ENCODE measurements at places on chromosomes 1 and 21.

- DNase-seq: no peak
Measured at GRCh38 chr21:42374864-42375499, 8.6 kb upstream of the TFF1 start.

- no peak for DNase-seq
Measured at GRCh38 chr1:214615109-214615508, 12.1 kb downstream of the CENPF start.

GRCh38 chr1:230834292-230834691 is 34.0 kb downstream of the C1orf198 start:
- no peak for DNase-seq

DNA sequence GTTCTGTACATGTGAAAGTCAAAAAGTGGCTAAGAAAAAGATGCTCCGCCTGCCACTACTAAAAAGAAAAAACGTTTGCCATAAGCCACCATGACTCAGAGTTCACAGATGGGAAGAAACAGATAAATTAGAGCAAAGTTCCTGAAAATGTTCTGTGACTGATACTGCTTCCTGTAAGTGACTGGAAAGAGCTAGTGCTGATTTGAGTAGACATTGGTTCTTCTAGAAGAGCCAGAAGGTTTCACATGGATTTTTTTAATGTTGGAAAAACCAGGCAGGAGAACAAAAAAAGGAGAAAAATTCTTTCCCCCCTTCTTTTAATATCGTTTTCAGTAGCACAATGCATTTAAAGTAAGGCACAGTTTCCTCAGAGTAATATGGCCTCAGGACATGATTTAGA is 221.4 kb downstream of the HLX start:
- DNase-seq: no peak

DNA sequence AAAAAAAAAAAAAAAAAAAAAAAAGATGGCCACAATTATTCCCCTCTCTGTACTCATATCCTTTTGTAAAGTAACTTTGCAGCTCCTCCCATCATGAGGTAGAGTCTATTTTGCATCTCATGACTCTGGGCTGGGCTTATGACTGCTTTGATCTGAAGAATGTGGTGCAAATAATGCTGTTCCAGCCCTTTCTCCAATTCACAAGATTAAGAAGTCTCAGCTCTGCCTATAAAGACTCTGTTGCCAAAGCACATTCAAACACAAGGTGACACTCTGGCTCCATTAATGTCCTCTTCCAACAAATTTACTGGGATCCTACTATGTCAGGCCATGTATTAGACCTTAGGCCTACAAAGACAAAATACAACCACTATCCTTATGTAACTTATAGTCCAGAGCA is 64.8 kb upstream of the PTCH2 start:
- no peak for DNase-seq

GRCh38 chr21:18951271-18952038 is 547.9 kb upstream of the TMPRSS15 start:
- no peak for DNase-seq

DNA sequence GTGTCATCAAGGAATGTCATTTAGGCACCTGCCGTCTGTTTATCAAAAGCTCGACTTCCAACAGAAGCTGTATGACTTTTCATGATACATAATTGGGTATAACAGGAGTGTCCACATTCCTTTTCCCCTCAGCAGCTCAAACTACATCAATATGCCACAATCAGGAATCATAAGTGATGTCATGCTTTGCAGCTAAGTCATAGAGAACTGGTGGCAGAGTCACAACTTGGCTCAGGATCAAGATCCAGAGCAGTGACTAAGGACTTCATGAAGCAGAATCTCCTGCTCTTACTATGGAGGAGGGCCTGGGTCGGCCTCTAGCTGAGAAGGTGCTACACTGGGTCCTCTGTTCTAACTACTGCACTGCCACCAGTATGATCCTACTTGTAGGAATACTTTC is 36.5 kb upstream of the AGBL4 start:
- no peak for DNase-seq

- no peak for DNase-seq
Measured at GRCh38 chr1:42386051-42386450, 5.5 kb downstream of the RIMKLA start.
